ENCODE measurements at places on chromosomes 16 and 17.

- no peak for DNase-seq
These were observed 10.3 kb upstream of the MRPL58 start for GRCh38 chr17:75001915-75002843.

- no peak for DNase-seq
These were observed 961 bp upstream of the MAP3K3 start for GRCh38 chr17:63621229-63621683.

DNA sequence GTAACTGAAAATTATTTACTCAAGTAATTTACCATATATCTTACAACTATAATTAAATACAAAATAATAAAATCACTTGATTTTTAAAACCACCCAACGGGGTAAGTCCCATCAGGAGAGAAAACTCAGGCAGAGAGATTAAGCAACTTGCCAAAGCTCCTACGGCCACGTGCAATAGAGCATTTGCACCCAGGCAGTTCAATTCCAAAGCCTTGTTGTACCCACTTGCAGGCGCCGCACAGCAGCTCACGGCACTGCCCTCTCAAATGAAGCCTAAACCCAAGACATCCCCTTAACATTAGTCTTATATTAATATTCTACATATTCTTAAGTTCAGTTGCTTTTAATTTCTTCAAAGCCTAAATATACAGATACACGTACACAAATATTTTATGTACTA is 75.7 kb downstream of the SPAG9 start:
- no peak for DNase-seq

- DNase-seq = no peak
These were observed 69.5 kb upstream of the NOL11 start for GRCh38 chr17:67648032-67648905.

GRCh38 chr17:44930667-44931066 is 15.4 kb upstream of the GFAP start:
- no peak for DNase-seq

All from fibroblast of skin of scalp (primary cell).